Iris pigment epithelial cell (primary cell): ENCODE measurements at places on chromosomes 16 and 17.

GRCh38 chr16:81401035-81401950 lies 43.3 kb upstream of the CMIP start:
- peak; percentile 82 for DNase-seq

DNA sequence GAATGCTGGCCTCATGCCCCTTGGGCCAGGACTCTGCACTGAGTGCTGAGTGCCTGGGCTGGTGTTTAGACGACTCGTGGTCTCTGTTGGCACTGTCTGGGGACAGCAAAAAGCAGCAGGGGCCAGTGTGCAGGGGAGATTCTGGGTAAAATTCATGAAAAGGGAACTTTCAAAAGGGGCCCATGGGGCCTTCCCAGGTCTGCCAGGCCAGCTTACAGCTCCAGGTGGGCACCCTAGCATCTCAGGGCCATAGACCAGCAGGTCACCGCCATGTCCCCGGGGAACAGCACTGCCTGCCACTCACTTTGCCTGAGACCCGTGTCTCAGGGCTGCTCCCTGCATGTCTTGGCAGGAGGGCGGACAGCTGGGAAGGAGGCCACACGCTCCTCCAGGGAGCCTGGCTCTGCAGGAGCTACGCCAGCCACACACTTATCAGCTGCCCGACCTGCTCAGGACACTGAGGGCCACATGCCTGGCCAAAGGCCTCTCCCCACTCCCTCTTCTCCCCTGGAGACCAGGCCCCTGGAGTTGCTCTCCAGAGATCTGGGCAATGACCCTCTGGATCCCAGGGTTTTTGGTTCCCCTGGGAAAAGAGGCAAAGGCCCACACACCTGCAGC lies 8.8 kb upstream of the FASN start:
- DNase-seq, result no peak

GRCh38 chr17:2852729-2853282 lies 56.6 kb downstream of the RAP1GAP2 start:
- no peak for DNase-seq

- DNase-seq, result no peak
These were observed 23.5 kb downstream of the PLCD3 start for GRCh38 chr17:45108595-45109521.

DNA sequence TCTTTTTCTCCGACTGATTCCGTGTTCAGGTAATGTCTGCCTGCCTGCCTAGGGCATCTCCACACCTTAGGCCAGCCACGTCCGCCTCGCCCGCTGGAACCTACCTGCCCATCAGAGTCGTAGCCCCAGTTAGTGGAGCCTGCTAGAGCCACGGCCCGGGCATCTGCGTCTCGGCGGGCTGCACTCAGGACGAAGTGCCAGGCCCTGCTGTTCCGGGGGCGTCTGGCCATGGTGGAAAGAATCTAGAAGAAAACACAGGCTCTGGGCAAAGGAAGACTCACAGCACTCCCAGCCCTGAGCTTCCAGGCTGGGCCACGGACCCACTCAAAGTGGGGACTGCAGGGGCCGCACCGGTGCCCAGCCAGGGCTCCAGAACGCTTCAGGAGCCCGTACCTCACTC lies 1.1 kb downstream of the SPSB3 start:
- DNase-seq, result no peak

GRCh38 chr16:84390131-84390785 lies 21.9 kb downstream of the ATP2C2 start:
- no peak for DNase-seq

- peak; percentile 51 for DNase-seq
These were observed 36.1 kb upstream of the ZC3H18 start for GRCh38 chr16:88533932-88534637.

DNA sequence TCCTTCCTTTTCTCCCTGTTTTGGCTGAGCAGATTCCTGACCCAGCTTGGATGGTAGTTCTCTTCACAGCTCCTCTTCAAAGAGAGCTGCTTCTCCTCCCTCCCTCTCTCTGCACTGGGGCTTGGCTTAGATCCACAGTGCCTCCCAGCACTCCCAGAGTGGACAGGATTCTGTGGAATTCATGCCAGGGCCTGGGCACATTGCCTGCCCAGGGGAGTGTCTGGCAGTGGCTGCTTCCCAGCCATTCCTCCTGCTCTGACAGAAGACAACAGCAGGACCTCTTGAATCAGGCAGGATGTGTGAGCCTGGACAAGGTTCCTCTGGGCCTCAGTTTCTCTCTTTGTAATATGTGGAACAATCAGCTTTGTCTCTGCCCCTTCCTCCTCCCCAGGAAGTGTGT lies 4.5 kb upstream of the MMP28 start:
- no peak for DNase-seq
